ENCODE measurements at places on chromosomes 3 and 15.

- no peak for DNase-seq
These were observed 165.1 kb downstream of the LSAMP start for GRCh38 chr3:116280130-116280740.

DNA sequence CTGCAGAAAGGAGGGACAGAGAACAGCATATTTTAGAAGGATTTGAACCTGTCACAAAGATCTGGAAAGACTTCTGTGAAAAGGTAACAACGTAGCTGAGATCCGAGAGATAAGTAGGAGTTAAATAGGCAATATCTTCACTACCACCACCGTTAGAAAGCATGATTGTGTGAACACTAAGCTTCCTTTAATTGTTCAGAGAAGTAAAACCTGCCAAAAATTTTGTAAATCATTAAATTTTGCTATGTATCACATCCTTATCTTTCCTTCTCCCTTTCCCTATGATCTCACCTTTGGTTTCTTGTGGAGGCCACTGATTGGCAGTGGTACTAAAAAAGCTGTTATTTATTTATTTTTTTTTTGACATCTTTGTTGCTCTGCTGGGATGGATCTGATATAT lies 346.9 kb downstream of the NLGN1 start:
- DNase-seq: no peak

DNA sequence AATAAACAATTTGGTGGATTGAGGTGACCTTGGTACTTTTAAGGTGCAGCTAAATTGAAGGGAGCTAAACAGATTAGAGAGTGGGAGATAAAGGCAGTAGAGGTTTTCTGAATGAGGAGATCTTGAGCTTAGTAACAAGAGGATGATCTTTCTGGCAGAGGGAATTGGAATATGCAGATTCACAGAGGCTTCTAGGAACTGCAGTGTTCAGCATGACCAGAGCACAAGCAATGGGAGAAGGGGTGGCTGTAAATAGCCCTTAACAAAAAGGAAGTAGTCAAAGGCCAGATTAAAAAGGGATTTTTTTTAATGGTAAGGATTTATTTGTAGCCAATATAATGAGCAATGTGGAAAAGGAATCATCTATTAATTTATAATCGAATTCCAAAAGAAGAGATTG lies 5.7 kb upstream of the BNIP2 start:
- no peak for DNase-seq

DNA sequence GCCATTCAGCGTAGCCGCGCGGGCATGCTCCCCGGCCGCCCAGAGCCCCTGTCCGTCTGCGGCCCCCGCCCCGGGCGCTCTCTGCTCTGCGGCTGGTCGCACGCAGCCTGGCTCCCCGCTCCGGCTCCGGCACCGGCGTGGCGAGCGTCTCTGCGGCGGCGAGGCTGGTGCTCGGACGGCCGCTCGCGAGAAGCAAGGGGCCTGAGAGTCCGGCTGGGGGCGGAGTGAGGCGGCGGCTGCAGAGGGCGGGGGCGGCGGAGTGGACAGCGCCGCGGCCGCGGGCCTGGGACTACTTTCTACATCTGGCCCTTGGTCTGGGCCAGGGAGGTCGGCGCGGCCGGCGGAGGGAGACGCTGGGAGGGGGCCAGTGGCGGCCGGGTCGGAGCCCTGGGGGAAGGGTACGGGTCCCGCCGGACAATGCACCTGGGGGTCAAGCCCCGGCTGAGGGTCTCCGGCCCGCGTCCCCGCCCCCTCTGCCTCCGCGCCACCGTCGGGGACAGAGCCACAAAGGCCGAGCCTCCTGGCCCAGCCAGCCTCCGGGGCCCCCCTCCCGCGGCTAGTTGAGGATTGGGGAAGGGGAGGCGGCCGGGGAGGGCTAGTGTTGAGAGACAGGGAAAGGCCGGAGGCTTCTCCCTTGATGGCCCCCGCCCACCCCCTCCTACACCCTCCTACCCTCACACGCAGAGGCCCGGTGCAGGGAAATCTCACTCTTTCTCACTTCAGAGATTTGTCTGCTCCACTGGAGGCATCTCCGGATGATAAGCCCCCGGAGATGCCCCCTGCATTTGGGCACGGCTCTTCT lies at the start of gene PRTG:
Gene PRTG, minus strand, starts transcription at position 226 of the 802 bp plus-strand sequence. Its CDS starts 221 bp downstream, at position 5.
- peak; percentile 87 for DNase-seq

DNA sequence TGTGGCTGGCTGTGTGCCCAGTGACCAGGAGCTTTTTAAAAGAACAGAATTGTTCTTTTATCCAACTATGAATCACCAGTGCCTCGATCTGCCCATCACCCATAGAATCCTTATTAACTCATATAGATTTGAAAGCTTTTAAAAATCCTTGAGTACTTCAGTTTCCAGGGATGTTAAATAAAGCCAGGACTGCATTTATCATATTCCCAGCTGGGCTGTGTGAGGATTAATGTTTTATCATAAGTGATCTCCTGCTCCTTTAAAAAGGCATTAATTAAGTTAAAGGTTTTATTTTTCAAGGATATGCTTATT lies 234.0 kb downstream of the MYRIP start:
- DNase-seq: peak; percentile 19

DNA sequence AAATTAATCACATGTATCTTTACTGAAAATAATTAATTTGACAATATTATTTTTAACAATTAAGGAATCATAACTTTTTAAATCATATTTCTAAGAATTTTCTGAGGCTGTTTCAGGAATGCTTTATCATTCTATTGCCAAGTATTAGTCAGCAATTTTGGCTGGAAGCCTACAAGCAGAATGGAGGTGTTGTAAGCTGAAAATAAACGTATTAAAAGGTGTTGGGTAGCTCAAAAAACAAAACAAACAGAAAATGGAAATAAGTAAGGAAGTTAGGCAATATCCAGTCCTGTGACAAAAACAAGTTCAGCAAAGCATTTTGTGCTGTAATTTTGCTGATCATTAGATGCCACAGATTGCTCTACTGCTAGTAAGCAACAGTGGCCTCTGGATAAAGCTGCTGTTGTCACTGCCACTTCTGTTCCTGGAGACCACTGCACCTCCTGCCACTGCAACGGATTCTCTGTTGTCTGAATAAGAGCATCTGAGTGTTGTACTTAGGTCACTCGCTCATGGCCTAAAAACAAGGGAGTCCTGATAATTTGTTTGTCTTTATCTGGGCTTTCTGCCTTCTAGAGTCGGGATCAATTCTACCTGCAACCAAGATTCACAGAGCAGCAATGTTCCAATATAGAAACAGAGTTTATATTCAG lies 63.5 kb upstream of the SLITRK3 start:
- DNase-seq: peak; percentile 16

GRCh38 chr15:25668901-25669300 lies 194.2 kb downstream of the ATP10A start:
- no peak for DNase-seq

- DNase-seq: no peak
These were observed 725.3 kb upstream of the CFAP20DC start for GRCh38 chr3:59775106-59775505.

GRCh38 chr15:52254391-52254790 lies 41.2 kb downstream of the MYO5C start:
- DNase-seq: no peak

DNA sequence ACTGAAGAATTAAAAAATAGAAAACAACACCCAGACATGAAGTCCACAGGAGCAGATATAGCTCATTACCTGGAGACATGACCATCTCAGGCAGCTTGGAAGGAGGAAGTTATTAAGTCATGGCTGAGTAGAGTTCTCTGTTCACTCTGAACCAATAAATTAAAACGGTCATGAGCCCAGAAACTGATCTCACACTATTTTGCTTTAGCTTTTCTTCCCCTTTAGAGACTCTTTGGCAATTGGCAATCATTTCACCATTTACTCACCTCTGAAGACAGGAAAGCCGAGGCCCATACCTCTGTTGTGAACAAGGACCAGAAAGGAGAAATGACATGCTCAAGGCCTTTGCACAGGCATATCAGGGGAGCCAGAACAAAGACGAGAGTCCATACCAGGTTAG lies 26.6 kb downstream of the CLDN18 start:
- no peak for DNase-seq

GRCh38 chr3:127915937-127916493 lies 983 bp downstream of the KBTBD12 start:
- peak; percentile 33 for DNase-seq

GRCh38 chr3:117671722-117672318 lies 962.2 kb downstream of the TUSC7 start:
- no peak for DNase-seq

DNA sequence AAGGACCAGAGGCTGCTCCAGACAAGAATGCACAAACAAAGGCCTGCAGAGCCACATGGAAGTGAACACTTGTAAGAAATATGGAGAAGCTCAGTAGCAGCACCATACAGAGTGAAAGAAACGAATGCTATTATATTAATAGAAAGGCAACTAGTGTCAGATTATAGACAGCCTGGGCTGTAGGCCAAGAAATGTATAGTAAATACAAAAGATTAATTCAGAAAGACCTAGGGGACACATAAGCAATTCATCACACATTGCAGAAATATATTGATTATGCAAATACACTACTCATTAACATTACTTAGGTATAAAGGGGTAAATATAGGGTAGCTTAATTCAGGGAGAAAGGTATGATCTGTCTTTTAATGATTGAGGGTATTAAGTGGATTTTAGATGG lies 69.5 kb upstream of the GUCA1C start:
- DNase-seq: no peak

DNA sequence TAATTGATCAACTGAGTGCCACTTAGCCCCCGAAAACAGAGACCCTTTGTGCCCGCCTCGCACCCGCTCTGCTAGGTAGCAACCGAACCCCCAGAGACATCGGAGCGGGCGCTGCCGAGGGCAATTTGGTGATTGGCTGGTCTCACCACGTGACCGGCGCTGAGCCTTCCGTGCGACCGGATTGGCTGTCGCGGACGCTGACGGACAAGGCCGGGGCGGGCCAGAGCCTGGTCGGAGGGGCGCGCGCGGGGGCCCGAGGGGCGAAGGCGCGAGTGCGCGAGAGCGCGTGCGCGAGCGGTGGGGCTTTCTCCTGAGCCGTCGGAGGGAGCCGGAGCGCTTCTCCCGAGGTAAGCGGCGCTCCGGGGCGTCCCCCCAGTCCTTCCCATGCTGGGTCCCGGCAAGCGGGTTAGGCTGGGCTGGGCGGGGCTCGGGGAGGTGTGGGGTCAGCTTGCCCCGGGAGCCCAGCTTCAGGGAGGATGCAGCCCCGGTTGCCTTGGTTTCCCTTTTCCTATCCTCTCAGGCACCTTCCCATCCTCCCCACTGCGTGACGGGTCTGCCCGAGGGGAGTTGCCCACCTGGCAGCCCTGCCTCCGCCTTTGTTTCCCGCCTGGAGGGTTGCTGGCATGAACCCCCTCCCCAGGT lies at the start of gene TMEM108:
Gene TMEM108, plus strand, starts transcription at position 303 of the 642 bp plus-strand sequence.
- peak; percentile 76 for DNase-seq

GRCh38 chr3:183279371-183279770 lies 26.3 kb downstream of the B3GNT5 start:
- DNase-seq: no peak

- no peak for DNase-seq
These were observed 15.1 kb downstream of the SH2D7 start for GRCh38 chr15:78107471-78107870.

DNA sequence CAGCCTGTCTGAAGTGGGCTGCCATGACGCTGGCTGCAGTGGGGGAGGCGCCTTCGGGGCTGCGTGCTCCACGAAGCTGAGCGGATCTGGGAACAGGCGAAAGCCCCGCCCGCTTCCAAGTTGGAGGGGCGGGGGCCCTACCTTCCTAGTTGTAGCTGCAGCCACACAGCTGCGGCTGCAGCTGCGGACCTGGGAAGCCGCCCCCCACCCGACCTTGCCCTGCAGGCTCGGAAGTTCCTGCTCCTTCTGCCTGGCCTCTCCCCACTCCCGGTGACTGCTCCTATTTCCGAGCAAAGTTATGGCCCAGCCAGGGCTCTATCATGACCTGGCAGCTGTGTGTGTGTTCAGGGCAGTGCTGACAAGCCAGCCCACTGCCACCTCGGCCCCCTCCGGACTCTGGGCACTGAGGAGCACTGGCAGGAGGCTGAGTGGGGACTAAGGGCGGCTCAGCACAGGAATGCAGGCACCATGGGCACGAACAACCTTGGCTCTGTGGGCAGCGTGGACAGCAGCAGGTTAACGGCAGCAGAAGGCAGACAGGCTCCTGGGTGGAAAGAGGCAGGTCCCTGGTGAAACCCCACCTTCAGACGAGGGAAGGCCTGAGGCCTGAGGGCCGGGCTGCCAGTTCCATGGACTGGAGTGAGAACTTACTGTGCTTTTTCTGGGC lies 352.4 kb upstream of the TMCO5A start:
- no peak for DNase-seq

GRCh38 chr3:78918361-78919020 lies 849.3 kb downstream of the ROBO1 start:
- DNase-seq: no peak

DNA sequence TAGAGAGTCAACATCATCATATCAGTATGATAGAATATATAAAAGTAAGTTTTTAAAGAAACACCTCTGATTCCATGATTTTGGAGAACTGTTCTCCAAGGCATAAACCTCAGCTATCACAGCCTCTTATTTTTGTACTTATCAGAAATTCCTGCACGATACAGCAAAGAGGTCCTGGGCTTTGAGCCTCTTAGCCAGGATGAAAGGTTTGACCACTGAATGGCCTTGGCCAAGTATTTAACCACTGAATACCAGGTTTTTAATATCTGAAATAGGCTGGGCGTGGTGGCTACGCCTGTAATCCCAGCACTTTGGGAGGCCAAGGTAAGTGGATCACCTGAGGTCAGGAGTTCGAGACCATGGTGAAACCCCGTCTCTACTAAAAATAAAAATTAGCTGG lies 1.9 kb upstream of the FAM174B start:
- DNase-seq: no peak

GRCh38 chr15:27993996-27994780 lies 104.9 kb downstream of the OCA2 start:
- no peak for DNase-seq

DNA sequence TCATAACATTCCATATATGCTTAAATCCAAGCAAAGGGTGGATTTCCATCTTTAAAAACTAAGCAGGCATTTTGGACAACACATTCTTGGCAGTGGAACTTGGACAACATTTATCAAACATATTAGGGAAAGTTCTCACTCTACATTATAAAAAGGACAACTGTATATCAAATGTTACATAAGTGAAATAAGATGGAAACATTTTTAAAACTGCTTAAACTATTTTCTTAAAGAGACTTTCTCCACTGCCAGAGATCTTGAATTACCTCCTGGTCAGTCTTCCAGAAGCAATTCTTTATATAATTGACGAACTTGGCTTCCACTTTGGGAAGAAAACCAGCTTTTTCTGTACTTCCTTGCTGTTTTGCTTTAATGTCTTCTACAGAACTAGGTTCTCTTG lies 109.3 kb downstream of the NEO1 start:
- DNase-seq: peak; percentile 60

GRCh38 chr3:66075281-66075680 lies 36.6 kb upstream of the MAGI1 start:
- no peak for DNase-seq

DNA sequence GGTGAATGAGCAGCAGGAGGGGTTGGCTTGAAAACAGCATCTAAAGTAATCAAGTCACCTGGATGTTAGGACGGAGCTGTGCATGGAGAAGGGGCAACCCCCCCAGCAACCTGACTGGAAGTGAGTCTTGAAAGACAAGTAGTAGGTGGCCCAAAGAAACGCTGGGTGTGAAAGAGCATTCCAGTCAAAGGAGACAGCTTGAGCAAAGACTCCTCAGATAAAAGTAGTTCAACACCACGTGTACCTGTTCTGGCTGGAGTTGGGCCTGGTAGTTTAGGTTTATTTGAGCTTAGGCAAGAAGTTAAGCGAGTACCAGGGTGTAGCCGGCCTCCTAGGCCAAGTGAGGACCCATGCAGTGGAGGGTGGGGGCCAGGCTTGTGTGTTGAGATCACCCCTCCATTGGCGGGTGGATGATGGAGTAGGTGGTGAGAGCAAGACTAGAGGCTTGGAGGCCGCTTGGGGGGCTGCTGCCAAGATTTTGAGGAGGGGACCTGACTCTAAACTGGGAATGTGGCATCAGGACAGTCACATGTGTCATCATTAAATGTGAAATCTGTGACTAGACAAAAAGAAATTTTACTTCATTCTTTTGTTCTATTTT lies 61.3 kb downstream of the ABHD2 start:
- no peak for DNase-seq
